ENCODE measurements at places on chromosomes 6 and 20.

DNA sequence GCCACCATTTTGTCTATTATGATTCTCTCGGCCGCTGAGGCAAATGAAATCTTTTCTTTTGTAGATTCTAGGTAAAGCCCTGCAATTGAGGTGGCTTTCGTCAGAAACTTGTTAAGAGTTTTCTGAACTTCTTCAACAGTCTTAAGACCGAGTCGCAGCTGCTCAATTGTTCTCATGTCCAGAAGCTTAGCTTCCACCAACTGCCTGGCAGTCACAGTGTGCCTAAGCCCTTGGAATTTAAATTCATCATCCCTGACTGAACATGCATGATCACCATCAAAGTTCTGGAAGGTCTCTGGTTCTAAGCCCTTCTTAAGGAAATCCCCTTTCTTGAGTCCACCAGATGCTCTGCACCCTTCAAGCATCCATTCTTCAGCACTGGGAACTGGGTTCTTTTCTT, 25.7 kb downstream of the DST start:
- DNase-seq: no peak

DNA sequence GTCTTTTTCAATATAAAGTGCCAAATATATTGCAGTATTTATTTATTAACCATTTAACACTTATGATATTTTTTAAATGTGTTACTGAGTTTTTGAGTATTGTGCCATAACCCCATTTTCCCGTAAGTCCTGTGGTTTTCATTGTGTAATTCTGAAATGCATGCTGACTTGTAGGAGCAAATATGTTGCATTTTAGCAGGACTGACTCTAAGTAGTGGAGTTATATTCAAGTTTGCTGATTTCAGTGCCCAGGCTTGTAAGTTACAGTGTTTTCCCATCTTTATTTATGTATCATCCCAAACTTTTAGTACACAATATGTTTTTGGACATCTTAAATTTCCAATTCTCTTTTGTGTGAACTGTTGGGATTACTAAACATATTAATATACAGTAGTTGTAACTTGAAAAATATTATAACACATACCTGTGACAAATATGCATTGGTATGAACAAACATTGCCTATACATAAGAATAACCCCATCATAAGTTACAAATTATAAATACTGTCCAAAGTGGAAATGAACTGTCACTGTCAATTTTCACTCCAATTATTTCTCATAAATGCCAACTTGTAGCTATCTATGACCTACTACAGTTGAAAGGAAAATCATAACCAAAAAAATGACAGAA, 179.3 kb upstream of the RUNX2 start:
- DNase-seq: peak; percentile 86

GRCh38 chr6:26312096-26312463, 52.9 kb upstream of the BTN3A2 start:
- no peak for DNase-seq

DNA sequence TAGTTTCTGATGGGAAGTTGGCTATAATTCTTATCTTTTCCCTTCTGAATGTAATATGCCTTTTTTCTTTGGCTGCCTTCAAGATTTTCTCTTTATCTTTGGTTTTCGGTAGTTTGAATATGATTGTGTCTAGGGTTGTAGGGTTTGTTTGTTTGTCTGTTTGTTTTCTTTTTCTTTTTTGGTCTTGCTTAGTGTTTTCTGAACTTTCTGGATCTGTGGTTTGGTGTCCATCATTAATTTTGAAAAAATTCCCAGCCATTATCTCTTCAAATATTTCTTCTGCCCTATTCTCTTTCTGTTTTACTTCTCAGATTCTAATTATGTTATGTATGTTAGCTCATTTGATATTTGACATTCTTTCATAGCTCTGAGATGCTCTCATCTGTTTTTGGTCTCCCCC, 79.4 kb downstream of the CHMP4B start:
- DNase-seq: no peak

DNA sequence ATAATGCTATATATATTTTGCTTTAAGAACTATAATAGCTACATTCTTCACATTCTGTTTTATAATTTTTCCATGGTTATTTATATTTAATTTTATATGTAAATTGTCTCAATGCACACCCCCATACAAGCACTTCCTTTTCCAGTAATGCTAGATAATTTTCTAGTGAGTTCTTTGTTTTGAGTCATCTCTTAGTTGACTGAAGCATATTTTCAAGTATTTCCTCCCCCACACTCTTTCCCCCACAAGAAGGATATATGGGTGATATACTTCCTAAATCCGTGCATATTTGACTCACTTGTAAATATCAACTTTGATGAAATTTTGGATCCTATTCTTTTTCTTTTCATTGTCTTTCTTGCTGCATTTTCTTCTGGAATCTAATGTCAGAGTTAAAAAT, 82.1 kb upstream of the SRSF6 start:
- DNase-seq: no peak

- DNase-seq: no peak
These were observed 154.1 kb downstream of the PHF3 start for GRCh38 chr6:63789699-63790098.

DNA sequence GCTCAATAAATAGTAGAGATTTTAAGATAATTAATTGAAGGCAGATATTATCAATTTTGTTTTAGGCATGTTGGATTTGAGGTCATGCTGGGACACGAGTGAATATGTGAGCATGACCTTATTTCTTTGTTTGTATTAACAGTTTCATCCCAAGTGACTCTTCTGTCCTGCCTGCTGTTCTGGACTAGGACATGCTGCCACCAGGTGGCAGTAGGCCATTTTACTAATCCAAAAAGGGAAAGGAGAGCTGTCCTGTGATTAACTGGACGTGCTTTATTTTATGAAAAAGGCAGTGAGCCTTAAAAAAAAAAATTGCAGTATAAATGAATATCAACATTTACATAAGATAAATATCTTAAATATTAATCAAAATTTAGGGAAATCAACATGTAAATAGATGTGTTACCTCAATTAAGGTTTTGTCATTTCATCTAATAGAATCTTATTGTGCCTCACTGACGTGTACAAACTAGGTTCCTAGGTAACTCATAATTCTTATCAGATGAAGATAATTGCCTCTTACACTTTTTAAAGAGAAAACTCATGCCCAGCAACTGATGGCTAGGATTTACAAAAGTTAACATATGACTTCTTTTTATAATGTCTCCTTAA, 49.8 kb downstream of the FRK start:
- DNase-seq: peak; percentile 83

- no peak for DNase-seq
These were observed 97.3 kb upstream of the OPRM1 start for GRCh38 chr6:153941768-153942167.

DNA sequence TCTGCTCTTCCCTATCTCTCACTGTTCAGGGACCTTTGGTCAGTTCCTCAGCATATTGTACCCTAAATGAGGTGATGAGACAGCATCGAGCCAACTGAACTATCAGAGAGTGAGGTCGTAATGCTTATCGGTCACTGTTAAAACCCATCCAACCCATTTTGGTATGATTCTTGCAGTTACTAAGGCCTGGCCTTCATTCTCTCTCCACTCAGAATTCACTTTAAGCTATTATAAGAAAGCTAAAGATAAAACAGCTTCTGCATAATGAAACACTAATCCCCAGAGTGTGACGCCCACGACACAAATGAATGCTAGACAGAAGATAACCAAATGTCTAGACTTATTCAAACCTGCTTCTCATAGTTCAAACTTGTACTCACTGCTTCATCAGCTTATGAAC, 175.8 kb downstream of the GMPR start:
- DNase-seq: peak; percentile 38

- peak; percentile 25 for DNase-seq
These were observed 137.8 kb upstream of the SPACA1 start for GRCh38 chr6:87909849-87910248.

GRCh38 chr20:15834857-15835256, 738.4 kb downstream of the KIF16B start:
- DNase-seq: no peak

DNA sequence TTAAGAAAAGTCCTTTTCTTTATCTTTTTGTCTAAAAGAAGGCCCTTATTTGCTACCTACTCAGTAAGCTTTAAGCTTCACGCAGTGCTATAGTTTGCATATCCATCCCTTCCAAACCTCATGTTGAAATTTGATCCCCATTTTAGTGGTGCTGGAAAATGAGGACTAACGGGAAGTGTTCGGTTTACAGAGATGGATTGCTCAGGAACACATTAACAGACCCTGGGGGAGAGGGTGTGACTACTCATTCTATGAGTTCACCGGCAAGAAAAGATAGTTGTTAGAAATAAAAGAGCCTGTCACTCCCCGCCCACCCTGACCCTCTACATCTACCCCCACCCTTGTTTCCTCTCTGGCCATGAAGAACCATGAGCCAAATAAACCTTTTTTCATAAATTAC, 546.2 kb downstream of the MEI4 start:
- DNase-seq: no peak

- no peak for DNase-seq
These were observed 680.2 kb upstream of the AGPAT4 start for GRCh38 chr6:161954077-161954476.

- peak; percentile 43 for DNase-seq
These were observed 32.7 kb downstream of the SERPINB6 start for GRCh38 chr6:2938632-2939083.

GRCh38 chr6:118789419-118789818, 104.5 kb upstream of the ASF1A start:
- DNase-seq: no peak

- DNase-seq: peak; percentile 33
These were observed at the start of gene CLPSL2 for GRCh38 chr6:35776364-35777215. Gene CLPSL2 (plus strand): TSS chr6:35776598. CDS start chr6:35776619, 21 bp downstream.

GRCh38 chr20:16583474-16583873, 10.2 kb upstream of the KIF16B start:
- no peak for DNase-seq

- peak; percentile 7 for DNase-seq
These were observed 610.5 kb upstream of the FLRT3 start for GRCh38 chr20:14947946-14948345.
